ENCODE measurements at places on chromosomes 6 and 20.

- DNase-seq, result no peak
Observed at GRCh38 chr6:659716-660581, 3.0 kb upstream of the HUS1B start.

GRCh38 chr20:32798046-32798981 is 21.4 kb upstream of the MAPRE1 start:
- no peak for DNase-seq

GRCh38 chr6:119241111-119241465 is 108.5 kb downstream of the MAN1A1 start:
- no peak for DNase-seq

- DNase-seq, result no peak
Observed at GRCh38 chr6:33014841-33015634, 5.6 kb upstream of the HLA-DOA start.

GRCh38 chr20:52078289-52078688 is 113.3 kb downstream of the ZFP64 start:
- no peak for DNase-seq

All from thoracic aorta (tissue), 2 donors.